ENCODE measurements at places on chromosomes 3 and 15.

DNA sequence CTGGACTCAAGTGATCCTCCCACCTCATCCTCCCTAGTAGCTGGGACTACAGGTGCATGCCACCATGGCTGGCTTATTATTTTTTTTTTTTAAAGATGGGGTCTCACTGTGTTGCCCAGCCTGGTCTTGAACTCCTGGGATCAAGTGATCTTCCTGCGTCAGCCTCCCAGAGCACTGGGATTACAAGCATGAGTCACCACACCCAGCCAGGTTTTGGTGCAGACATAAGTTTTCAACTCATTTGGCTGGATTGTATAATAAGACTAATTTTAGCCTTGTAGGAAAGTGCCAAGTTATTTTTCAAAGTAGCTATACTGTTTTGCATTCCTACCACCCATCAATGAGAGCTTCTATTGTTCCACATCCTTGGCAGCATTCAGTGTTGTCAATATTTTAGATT lies 32.1 kb downstream of the BUB1B start:
- DNase-seq, result no peak

GRCh38 chr3:179599531-179599930 lies 4.9 kb downstream of the MRPL47 start:
- DNase-seq, result no peak

DNA sequence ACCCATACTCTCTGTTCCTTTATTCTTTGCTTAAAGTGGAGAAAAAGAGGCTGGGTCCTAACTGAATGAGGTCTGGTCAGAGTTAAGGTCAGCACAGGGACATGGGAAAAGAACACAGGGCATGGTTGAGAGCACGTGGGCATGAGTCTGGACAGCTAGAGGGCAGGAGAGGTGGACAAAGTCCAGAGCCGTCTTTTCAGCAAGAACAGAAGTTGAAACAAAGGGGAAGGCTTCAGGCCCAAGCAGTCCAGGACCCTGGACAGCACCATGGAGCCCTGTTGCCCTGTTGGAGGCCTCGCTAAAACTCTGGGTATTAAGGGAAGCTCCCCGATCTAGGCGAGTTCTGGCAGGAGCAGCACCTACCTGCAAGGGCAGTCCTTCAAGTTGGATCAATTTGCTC lies 50.7 kb downstream of the XYLB start:
- DNase-seq, result no peak

DNA sequence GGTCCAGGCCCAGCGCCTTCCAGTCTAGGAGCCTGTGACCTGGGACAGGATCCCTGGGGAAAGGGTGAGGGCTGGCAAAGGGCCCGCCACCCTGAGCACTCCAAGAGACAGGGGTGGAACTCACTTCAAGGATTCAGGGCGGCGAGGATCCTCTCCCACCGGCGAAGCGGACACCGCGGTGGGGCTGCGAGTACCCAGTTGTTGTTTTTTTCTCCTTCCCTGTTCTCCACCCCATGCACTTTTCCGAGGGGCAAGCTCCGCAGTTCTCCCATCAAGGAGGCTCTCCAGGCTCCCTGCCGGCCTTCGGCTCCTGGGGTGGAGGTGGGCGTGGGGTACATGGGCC lies 387 bp upstream of the PAQR5 start:
- no peak for DNase-seq

DNA sequence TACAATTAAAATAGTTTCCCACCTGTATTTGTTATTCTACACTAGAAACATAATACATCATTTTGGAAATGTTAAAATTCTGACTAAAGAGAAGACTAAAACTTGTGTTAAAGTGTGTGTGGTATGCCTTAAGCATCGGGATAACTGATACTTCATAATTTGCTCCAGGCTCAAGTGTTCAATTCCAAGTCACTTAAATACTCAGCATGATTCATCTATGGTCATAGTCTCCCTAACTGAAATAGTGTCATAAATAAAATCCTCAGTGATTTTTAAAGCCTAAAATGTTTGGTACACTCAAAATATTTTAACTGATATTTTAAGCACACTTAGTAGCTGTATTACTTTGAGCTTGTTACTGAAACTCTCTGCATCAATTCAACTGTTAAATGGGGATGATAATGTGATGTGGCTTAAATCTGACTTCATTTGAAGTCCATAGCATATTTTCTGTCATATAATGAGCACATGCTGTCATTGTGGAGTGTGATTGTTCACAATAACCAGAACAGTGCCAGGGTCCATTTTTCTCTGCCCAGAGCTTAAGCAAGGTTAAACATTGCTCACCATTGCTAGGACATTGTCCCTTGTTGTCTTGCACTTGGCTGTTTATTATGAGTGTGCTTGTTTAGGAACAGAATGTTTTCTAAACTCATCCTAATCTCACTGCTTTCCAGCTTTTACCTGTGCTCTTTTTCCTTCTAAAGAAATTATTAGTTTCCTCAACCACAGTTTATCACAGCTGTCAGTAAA lies 122.2 kb downstream of the KLHL25 start:
- DNase-seq, result no peak

DNA sequence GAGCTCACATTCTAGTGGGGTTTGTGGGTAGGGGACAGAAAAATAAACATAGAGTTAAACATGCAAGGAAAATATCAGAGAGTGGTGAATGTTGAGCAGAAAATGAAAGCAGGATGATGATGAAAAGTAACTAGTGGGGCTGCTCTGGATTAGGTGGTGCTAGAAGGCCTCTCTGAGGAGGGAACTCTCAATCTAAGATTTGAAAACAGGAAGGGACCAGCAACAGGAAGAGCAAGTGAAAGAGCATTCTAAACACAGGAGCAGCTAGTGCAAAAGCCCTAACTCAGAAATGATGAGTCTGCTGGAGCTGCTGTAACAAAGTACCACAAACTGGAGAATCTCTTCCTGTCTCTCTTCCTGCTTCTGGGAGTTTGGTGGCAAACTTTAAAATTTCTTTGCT lies 468.6 kb upstream of the AGTR1 start:
- DNase-seq, result no peak

GRCh38 chr3:1962396-1963088 lies 136.1 kb upstream of the CNTN4 start:
- no peak for DNase-seq

DNA sequence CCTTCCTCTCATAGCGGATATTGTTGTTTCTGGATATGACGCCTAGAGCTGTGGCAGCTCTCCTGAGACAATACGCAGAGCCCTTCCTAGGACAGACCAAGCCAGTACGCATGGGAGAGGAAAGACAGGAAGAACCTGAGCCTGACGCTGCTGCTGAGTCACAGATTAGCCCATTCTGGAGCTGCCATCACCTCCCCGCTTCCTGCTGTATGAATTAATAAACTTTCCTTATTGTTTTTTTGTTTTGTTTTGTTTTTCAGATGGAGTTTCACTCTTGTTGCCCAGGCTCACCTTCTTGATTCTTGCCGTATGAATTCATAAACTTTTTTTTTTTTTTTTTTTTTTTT lies 67.0 kb downstream of the PPCDC start:
- DNase-seq, result no peak

- DNase-seq, result no peak
Observed at GRCh38 chr15:22866079-22866478, 27.6 kb downstream of the NIPA2 start.

Measured in stimulated activated CD4-positive, alpha-beta T cell treated with anti-CD3 and anti-CD28 coated beads, Interleukin-15, amount 100 ng/mL, for 48 hours (primary cell).